ENCODE measurements at places on chromosomes 6 and 20.
A peak's percentile ranks its signal among the peaks of the same experiment; 100 is the strongest.

DNA sequence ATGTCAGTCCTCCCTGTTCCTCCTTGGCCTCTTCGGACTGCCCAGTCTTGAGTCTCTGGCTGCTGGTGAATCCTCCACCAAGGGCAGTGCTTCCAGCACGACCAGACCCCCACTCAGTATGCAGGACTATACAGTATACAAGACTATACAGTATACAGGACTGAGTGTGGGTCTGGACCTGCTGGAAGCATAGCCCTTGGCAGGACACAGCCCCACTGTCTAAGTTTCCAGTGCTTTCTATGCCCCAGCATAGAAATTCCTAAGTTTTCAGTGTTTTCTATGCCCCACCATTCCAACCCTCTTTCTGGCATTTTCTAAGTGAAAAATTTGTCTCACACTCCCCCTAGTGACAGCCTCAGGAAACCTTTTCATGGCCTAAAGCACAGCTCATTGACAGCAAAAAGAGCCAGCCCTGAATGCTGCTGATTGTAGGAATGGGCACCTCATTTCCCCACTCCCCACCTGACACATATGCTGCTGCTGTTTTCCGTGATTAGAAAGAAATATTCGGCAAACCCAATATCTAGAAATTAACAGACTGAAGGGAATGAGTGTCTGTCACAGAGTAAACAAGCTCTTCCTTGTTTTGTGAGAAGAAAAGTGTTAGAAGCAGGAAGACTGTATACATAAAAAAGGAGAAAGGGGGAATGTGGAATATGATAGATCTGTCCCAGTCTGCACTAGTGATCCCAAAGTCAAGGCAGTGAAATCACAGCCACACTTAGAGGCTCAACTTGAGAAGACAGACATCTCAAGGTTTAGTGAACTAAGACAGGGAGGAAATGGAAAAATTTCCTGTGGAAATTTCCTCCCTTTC is 206.9 kb downstream of the IBTK start:
- peak; percentile 8 for DNase-seq

- no peak for DNase-seq
Observed at GRCh38 chr6:3415082-3415453, 41.8 kb downstream of the SLC22A23 start.

DNA sequence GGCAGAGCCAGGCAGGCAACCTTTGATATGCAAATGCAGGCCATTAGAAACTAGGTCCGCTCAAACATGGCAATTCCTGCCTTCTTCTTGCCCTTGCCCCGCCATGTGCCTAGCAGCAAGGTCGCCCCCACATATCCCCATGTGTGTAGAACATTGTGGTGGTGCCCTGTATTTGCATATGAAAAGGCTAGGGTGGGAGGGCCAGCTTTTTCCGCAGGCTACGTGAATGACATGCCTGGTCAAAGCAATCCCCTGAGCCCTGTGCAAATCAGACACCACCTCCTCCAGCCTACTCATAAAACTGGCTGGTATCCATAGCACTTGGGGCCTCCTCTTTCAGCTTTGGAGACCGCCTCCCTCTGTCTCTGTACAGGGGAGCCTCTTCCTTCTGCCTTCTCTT is 31.6 kb downstream of the GSTA2 start:
- no peak for DNase-seq

DNA sequence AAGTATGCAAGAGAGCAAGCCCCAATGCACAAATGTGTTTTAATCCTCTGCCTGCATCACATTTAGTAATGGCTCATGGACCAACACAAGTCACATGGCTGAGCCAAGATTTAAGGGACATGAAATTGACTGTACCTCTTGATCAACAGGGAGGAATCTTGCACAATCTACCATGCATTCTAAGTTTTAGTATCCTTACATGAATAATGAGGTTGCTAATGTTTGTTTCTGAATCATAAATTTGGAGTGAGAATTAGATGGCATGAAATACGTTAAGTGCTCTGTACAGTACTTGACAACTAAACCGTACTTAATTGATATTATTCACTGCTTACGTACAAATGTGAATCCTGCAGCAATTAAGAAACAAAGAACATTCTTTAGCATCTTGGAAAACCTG is 553.8 kb upstream of the JAG1 start:
- DNase-seq: no peak

GRCh38 chr6:87182940-87183339 is 27.6 kb downstream of the ZNF292 start:
- DNase-seq: no peak

DNA sequence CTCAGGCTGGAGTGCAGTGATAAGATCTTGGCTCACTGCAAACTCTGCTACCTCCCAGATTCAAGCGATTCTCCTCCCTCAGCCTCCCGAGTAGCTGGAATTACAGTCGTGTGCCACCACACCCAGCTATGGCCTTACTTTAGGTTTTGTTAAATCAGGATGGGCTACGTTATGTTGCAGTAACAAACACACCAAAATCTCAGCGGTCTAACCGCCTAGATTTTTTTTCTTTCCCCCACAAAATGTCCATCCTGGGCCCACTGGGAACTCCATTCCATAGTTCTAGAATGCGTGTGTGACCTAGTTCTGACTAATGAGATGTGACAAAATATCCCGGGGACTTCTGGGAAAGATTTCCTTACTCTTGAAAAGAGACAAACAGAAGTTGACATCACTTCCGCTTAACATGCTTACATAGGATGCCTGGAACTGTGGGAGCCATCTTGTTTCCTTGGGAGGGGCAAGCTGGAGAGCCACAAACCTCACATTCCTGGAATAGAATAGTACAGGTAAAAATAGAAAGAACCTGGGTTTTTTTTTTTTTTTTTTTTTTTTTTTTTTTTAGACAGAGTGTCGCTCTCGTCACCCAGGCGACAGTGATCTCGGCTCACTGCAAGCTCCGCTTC is 42.3 kb upstream of the TRERF1 start:
- DNase-seq: no peak

GRCh38 chr6:152952866-152953509 is 29.9 kb downstream of the FBXO5 start:
- no peak for DNase-seq

DNA sequence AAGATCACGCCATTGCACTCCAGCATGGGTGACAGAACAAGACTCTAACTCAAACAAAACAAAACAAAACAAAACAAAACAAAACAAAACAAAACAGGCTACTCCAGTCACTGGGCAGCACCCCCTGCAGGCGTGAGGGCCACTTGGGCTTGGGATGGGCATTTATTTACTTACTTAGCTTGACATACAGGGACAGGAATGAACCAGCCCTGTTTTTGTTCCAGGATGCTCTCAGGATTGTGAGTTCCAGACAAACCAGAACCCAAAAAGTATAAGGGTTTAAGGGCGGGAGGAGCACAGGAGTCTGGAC is 4.0 kb upstream of the PTPN1 start:
- no peak for DNase-seq

GRCh38 chr6:118559659-118560058 is 11.6 kb downstream of the PLN start:
- DNase-seq: no peak

DNA sequence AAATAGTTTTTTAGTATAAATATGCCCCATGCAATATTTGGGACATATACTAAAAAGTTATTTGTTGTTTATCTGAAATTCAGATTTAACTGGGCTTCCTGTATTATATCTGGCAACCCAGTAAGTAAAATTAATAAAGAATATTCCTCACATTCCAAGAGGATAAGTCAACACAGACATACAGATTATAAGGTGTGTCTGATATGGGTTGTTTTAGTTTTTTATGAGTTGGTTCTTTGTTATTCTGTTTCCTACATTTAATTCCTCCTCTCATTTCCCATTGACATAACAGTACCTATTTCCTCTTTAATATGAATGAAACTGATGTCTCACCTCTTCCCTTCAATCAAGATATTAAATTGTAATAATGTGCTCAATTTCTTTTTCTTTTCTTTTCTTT is 1.7 kb upstream of the PLA2G7 start:
- no peak for DNase-seq

DNA sequence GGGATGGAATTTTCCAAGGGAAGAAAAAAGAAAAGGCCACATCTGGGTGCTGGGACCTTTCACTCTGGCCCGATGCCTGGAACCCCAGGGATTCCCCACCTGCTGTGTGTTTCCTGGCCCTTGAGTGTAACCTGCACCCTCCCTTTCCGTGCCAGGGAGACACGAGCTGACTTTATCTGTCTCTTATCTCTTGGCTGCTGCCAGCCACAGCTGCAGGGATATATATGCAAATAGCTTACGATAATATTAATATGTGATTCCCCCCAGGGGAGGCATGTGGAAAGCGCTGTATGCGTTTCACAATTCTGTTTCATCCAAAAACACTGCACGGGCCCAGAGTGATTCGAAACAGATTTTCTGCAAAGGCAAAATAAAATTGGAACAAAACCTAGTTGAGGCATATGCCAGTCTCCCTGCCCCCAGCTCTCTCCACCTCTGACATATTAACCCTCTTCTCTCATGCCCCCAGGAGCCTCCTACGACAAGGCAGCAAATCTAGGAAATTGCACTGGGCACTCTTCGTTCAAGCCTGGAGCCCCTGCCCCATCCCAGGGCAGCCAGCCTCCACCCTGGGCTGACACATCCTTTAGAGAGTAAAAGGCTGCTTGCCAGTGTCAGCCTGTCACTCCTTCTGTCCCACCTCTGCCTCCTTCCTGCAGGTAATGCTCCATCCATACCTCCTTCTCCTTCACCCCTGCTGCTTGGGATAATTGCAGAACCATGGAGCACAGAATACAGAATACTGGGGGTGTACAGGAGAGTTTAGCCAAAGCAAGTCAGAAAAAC is 1.3 kb downstream of the RIPOR3 start:
- DNase-seq: no peak

- no peak for DNase-seq
Observed at GRCh38 chr6:29520232-29520631, 32.5 kb upstream of the MAS1L start.

GRCh38 chr6:70252604-70253003 is 50.3 kb downstream of the COL9A1 start:
- no peak for DNase-seq

- no peak for DNase-seq
Observed at GRCh38 chr20:5720696-5721095, 29.5 kb upstream of the SHLD1 start.

DNA sequence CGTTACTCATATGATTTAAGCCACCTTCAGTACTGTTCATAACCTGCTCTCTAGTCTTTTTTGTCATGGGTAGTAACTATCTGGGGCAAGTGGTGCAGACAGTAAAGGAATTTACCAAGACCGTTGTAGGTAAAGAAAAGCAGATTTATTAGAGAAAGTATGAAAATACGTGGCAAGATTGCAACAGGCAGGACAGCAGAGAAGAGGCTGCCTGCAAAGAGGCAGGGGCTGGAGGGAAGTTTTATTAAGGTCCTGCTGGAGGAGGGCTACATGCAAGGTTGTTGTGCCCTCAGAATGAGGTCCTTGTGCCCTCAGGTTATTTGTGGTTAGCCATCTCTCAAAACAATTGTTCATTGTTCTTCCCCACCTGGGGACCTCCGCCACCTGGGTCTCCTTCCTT is 444.3 kb downstream of the BCKDHB start:
- DNase-seq: no peak

GRCh38 chr6:125789576-125790357 is 993 bp upstream of the NCOA7 start:
- DNase-seq: peak; percentile 46

GRCh38 chr6:169452117-169452868 is 198.6 kb upstream of the THBS2 start:
- no peak for DNase-seq

GRCh38 chr20:33549229-33549999 is 59.5 kb downstream of the CBFA2T2 start:
- no peak for DNase-seq

DNA sequence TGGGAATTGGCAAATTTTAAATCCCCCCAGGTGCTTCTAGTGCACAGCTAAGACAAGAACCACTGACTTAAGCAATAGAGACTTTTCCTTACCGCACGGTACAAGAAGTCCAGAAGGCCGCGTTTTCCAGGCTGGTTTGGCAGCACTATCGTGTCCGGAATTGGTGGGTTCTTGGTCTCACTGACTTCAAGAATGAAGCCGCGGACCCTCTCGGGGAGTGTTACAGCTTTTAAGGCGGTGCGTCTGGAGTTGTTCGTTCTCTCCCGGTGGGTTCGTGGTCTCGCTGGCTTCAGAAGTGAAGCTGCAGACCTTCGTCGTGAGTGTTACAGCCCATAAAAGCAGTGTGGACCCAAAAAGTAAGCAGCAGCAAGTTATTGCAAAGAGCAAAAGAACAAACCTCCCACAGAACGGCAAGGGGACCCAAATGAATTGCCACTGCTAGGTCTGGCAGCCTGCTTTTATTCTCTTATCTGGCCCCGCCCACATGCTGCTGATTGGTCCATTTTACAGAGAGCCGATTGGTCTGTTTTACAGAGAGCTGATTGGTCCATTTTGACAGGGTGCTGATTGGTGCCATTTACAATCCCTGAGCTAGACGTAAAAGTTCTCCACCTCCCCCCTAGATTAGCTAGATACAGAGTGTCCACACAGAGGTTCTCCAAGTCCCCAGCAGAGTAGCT is 264.5 kb downstream of the PREX1 start:
- no peak for DNase-seq

DNA sequence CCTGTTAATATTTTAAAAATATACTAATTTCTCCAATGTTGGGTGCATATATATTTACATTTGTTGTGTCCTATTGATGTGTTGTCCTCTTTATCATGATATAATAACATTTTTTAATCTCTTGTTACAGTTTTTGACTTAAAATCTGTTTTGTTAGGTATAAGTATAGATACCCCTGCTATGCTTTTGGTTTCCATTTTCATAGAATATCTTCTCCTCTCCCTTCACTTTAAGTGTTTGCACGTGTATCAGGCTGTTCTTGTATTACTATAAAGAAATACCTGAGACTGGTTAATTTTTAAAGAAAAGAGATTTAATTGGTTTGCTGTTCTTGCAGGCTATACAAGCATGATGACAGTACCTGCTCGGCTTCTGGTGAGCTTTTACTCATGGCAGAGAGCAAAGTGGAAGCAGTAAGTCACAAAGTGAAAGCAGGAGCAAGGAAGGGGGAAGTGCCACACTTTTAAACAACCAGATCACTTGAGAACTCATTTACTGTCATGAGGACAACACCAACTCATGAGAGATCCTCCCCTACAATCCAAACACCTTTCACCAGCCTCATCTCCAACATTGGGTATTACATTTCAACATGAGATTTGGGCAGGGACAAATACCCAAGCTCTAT is 340.5 kb upstream of the SYNCRIP start:
- no peak for DNase-seq

DNA sequence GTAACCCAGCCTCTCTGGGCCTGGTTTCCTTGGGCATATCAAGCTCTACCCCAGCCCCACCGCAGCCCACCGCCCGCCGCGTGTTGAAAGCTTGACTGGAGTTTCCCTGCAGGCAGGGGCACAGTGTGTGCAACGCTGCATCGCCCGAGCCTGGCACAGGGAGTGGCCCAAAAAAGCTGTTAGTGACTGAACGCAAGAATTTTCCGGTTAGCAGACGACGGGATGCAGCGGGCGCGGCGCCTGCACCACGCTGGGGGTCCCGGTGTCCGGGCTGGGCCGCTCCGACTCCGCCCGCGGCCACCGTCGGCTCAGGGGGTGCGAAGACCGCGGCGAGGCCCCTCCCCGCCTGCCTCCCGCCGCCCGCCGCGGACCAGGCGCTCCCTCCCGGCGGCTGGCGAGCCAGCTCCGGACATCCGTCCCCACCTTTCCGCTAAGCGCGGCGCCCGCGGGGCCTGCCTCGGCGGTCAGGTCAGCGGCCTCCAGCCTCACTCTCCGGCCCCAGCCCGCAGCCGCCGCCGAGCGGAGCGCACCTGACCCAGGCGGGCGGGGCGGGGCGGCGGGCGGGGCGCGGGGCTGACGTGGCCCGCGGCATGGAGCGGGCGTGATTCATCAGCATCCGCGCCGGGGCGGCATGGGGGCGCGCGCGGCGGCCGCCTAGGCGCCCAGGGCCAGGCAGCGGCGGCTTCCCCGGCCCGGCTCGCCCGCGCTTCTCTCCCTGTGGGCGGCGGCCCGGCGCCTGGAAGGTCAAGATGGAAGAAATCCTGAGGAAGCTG is at the start of gene ARFGEF3:
Gene ARFGEF3 (plus strand): TSS at position 602 of the 773 bp plus-strand sequence. CDS start 148 bp downstream, at position 750.
- peak; percentile 67 for DNase-seq
